ENCODE measurements at places on chromosomes 16 and 17.
A peak's percentile ranks its signal among the peaks of the same experiment; 100 is the strongest.

DNA sequence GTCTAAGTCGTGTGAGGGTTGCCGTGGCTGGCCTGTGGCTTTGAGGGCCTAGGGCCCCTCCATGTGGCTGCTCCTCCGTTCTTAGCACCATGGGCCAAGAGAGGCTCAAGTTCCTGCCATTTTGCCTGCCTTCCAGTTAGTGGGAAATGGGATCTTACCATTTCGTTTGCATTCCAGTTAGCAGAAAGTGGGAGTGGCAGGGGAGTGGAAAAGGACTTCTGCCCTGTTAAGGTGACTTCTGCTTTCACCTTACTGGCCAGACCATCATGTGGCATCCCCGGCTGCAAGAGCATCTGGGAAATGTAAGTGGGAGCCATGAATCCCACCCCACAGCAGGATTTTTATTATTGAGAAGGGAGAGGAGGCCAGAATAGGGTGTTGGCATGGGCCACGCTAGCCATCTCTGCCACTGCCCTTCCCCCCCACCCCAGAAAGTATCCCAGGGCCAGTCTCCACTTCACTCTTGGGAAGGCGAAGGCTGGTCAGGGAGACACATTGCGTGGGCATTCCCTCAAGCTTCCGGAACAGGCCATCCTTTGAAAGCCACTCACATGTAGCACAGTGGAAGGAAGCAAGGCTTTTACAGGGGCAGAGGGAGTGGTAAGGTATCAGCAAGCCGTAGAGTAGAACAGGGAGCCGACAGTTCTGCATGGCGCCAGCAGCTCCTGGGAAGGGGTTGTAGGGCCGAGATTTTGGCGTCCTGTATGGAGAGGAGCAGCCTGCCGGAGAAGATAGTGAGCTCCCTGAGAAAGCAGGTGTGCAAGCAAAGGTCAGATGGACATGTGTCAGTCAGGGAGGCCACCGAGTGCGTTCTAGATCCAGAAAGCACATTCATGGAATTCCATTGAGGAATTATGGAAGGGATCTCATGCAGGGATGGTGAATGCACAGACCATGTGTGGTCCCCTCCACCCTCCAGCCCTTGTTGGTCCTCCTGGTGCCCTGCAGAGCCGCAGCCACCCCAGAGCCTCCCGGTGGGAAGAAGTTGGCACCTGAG, 33.4 kb downstream of the CMIP start:
- DNase-seq = peak; percentile 28

DNA sequence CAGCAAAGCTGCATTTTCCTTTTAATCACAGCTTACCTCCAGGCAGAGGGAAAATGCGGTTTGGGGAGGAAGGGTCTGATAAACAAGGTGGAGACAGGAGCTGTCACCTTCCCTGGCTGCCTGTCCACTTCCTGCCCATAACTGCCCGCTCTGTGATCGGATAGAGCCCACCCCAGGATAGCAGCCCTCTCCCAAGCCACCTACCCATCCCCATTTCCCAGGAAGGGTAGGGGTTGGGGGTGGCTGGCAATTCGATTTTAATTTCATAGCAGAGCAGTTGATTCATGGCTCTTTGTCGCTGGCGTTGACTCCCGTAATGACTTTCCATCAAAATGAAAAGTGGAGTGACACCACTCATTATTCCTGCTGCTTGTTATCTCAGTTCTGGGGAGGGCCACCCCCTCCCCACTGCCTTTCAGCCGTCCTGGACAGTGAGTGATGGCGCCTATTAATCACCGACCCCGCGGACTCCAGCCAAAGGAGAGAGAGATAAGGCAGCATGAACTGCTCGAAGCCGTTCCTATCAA, 11.2 kb downstream of the CDK5RAP3 start:
- DNase-seq = no peak

DNA sequence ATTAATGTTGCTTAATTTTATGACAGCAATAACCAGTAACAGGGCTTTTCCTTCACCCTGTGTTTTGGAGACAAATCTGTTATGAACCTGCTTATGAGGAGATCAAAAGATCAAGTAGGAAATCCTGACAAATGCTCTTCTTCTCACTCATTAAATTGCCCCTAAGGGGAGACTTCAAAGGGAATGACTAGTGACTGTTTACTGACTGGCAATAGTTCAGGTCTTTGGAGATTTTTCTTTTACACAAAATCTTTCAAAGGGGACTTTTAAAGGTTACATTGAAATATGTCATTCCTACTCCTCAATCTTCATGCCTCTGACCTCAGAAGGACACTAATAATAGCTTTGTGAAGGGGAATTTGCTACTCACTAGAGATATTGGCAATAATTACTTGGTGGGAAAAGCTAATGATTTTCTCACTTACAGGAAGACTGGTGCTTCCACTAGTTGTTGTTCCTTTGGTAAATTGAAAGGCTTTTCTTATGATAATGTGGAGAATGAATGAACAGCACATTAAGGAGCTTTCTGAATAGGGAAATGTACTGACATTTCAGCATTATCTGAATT, 292.9 kb upstream of the CA10 start:
- no peak for DNase-seq

DNA sequence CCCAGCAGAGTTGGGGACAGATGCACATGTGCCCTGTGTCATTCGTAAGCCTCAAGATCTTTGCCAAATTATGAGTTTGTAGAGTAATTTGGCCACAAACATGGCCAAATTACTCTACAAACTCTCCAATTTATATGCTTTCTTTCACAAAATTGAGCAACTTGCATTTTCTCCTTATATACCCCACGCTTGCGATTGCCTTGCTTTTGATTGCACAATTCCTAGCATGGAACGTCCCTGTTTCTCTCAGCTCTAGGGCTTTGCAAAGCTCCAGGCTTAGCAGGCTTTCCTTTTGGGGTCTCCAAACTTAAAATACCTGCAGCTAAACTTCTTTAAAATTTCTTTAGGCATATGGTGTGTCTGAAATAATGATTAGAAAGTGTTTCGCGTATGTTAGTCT, 28.5 kb upstream of the MAF start:
- peak; percentile 10 for DNase-seq

DNA sequence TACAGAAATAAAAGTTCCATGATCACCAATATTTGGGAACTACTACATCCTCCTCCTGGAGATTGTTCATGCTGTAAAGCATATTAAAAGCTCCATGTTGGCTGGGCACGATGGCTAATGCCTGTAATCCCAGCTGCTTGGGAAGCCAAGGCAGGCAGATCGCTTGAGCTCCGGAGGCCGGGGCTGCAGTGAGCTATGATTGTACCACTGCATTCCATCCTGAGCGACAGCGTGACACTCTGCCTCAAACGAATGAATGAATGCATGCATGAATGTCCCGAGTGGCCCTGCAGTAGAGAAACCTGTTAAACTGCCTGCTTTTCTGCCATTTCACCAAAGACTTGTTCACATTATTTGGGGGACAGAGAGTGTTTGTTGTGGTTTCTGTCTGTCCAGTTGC, 15.0 kb downstream of the CNEP1R1 start:
- DNase-seq = no peak

DNA sequence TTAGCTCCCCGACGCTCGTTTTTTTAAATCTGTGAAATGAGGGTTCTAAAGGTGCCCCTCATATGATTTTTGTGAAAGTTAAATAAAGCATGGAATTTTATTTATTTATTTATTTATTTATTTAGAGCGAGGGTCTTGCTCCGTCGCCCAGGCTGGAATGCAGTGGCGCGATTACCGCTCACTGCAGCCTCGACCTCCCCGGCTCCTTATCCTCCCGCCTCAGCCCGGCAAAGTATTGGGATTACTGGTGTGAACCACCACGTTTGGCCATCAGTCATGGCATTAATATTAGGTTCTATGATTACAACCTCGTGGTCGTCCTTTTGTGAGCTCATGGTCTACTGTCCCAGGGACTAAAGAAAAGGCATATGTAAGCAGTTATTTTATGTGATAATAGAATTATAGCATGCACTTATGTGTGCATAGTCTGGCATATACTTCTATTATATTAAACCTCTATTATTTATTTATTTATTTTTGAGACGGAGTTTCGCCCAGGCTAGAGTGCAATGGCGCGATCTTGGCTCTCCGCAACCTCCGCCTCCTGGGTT, 557 bp upstream of the LUC7L start:
- DNase-seq = no peak

- no peak for DNase-seq
These were observed 13.3 kb downstream of the CDR2 start for GRCh38 chr16:22360963-22361659.

DNA sequence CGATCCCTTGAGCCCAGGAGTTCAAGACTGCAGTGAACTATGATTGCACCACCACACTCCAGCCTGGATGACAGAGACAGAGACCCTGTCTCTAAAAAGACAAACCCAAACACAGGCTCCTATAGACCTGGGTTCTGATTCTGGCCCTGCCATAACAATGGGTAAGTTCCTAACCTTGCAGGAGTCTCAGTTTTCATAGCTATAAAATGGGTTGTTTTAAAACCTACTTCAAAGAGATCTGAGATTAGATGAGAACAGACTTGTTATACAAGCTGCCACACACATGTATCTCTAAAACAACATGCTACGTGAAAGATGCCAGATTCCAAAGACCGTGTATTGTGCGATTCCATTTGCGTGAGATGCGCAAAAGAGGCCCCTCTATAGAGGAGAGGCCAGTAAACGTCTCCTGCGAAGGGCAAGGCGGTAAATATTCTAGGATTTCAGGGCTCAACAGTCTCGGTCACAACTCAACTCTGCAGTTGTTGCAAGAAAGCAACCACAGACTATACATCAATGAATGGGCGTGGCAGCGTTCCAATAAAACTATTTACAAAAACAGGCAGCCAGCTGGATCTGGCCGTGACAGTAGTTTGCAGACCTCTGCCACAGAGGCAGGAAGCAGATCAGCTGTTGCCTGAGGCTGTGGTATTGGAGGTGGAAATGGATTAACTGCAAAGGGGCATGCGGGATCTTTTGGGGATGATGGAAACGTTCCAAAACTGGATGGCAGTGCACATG, 5.9 kb downstream of the CORO7 start:
- DNase-seq = no peak

- DNase-seq = no peak
These were observed 30.7 kb upstream of the METTL9 start for GRCh38 chr16:21568502-21569189.

DNA sequence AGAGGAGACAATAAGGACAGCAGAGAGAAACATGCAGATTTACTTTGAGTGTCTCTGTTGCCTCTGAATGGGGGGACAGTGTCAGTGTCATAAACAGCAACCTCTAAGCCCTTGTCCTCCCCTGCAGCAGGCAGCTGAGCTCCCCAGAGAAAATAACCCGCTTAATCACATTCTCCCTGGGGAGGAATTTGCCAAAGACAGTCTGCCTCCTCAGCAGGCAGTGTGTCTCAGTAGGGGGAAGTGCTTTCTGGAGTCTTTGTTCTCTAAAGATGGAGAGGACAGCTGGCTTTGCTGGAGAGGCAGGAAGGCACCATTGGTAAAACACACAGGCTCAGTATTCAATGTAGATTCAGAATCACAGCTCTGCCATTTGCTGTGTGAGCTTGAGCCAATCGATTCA, 16.1 kb downstream of the TEKT5 start:
- DNase-seq = no peak

DNA sequence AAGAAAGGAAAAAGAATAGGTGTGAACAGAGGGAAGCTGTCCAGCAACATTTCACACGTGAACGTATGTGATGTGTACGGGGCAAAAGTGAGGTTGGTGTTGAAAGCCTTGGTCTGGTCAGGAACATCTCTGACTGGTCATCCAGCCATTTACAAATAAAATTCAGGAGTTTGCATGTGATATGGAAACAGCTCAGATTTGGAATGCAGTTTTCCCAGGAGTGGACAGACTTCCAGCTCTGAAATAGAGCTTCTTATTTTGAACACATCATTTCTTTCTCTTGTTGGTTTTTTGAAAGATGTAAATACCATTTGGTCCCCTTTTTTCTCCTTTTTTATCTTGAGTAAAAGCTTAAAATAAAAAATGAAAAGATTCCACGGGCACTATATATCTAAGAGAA, 566.2 kb upstream of the ZFHX3 start:
- no peak for DNase-seq

DNA sequence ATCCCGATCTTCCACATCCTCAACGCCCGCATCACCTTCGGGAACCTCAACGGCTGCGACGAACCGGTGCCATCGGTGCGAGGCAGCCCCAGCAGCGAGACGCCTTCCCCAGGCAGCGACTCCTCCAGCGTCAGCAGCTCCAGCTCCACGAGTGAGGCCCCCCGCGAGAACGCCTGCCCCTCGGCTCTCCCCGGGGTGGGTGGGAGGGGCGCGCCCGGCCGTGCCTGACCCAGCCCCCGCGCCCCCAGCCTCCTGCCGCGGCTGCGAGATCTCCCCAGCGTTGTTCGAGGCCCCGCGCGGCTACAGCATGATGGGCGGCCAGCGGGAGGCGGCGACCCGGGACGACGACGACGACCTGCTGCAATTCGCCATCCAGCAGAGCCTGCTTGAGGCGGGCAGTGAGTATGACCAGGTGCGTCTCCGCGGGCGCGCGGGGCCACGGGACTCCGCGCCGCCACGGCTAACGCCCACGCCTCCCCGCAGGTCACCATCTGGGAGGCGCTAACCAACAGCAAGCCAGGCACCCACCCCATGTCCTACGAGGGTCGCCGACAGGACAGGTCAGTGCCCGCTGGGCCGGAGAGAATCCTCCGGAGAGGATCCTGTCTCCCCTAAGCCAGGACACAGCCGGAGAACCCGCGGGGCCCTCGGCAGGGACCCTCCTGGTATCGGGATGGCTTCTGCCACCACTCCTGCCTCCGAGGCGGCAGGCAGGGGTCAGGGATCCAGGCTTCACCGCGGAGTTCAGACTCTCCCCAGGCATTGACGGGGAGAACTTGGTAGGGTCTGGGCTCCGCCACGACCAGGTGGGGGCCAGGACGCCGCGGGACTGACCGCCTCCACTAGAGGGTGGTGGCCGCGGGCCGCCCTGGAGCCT, 10.1 kb downstream of the CORO6 start:
- no peak for DNase-seq

GRCh38 chr17:67751101-67752074, 33.7 kb downstream of the NOL11 start:
- no peak for DNase-seq

GRCh38 chr17:62749926-62750325, 58.2 kb downstream of the MARCHF10 start:
- DNase-seq = no peak

DNA sequence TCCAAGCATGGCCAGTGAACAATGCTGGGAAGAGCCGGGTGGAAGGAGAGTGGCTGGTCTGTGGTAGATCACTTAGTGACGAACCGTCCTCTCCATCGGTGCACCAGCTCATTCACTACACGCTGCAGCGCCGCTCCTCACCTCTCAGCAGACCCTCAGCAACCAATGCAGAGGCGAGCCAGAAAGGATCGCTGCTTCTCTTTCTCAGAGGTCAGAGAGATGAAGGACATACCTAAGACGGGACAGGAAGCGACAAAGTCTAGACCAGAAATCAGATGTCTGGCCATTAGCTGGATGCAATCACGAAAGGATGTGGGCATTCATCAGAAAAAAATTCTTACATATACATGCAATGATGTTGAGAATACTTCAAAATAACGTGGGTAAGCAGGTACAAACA, 26.9 kb downstream of the NSMCE1 start:
- no peak for DNase-seq

- peak; percentile 76 for DNase-seq
These were observed 74.8 kb upstream of the MARCHF10 start for GRCh38 chr17:62882878-62883277.

GRCh38 chr16:75429621-75430403, 3.5 kb downstream of the CFDP1 start:
- DNase-seq = no peak
